ENCODE measurements at places on chromosomes 12 and 14.

GRCh38 chr14:48936362-48936761, 649.8 kb downstream of the RPS29 start:
- peak; percentile 74 for ATAC-seq

- peak; percentile 96 for ATAC-seq
Observed at GRCh38 chr12:49776413-49776812, 35.1 kb downstream of the TMBIM6 start.

DNA sequence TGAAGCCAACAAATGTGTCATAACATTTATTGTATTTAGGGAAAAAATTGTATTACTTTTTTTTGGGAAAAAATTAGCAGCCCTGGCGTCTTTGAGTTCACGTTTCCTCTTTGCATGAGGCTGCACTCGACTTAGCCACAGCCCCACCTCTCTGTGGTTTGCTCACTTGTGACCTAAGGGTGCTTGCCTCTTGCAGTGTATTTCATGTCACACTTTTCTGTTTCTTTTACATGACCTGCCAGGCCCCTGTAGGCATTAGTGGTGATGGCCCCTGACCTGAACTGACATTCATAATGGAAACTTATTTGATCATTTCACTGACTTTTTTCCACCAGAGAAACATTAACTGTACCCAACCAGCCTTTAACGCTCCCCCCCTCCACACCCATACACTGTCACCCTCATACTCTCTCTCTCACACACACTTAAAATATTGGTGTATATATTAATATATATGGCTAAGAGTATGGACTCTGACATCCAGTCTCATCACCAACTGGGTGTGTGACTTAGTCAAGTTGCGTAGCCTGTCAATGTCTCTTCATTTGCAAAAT, 122.9 kb downstream of the PRKCH start:
- no peak for ATAC-seq

DNA sequence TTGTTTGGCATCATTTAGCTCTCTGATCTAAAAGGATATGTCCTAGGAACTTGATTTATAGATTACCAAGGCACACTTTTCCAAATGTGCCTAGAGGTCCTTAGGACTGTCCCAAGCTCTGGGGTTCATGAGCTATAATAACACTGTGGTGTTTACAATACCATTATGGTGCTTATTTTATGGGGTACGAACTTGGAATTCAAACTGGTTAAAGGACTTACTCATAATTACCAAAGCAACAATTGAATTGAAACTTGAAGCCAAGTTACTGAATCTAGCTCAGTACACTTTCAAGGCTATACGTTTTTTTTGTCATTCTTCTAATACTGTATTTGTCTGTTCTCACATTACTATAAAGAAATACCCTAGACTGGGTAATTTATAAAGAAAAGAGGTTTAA, 9.6 kb upstream of the TEP1 start:
- no peak for ATAC-seq

DNA sequence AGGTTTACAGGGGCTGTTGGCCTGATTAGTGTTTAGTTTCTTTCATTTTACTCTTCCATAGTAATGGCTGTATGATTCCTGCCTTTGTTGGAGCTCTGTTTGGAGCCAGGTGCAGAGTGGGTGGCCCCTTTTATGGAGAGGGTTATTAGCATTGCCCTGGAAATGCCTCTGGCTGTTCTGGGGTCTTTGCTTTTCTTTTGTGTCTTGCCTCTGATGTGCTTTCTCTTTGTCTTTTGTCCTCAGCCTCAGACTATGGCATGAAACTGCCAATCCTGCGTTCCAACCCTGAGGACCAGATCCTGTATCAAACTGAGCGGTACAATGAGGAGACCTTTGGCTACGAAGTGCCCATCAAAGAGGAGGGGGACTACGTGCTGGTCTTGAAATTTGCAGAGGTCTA, 6.9 kb downstream of the MLEC start:
- no peak for ATAC-seq

- no peak for ATAC-seq
Observed at GRCh38 chr12:9731393-9731792, 1.5 kb downstream of the CLECL1 start.

DNA sequence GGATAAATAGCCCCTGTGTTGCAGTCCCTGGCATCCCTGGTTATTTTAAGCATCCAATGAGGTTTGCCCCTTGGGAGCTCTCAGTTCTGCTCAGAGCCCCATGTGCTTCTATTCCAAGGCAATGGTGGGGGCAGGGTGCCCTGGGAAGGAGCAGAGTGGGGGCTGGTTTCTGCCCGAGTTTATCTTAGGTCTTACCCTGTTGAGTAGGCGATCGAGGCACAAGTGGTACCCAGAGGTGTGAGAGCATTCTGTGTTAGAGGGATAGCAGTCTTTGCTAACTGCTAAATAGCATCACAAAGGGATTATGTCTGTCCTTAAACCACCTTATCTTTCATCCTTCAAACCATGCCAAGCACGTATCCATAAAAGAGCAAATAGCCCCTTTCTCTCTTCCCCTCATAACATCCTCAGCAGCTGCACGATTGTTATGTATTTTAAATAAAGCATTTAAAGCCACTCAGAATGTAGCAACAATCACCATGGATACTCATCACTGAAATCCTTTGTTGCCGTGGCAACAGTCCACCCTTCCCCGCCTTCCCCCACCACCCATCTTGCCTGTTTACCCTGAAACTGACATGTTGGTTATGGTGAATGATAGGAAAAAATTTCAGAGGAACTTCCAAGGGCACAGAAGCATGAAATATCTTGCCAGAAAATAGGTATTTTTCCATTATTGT, 139.3 kb downstream of the PTPN11 start:
- ATAC-seq, result no peak

- no peak for ATAC-seq
Observed at GRCh38 chr12:26863515-26863914, 30.5 kb upstream of the ITPR2 start.

GRCh38 chr14:28742171-28742846, 24.3 kb upstream of the FOXG1 start:
- ATAC-seq, result no peak

DNA sequence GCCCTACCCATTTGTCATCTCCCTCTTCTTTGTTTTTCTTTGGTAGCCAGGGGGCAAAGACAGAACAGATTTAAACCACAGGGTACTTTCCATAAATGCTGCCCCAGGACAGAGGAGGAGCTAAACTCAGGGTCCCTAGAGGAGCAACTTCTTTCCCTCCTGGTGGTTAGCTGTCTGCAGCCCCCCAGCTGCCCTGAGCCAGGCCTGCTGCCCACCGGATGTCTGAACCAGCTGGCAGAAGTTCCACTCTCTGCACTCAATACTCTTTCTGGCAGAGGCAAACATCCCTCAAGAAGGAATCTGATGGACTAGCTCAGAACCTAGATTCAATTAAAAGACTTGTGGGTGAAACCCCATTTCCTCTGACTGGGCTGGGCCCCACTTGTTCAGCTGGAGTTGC, 10.7 kb downstream of the VDR start:
- ATAC-seq, result no peak

GRCh38 chr14:53790731-53791500, 165.7 kb downstream of the BMP4 start:
- ATAC-seq, result no peak

- ATAC-seq, result no peak
Observed at GRCh38 chr14:91058042-91058581, 2.3 kb downstream of the RPS6KA5 start.

DNA sequence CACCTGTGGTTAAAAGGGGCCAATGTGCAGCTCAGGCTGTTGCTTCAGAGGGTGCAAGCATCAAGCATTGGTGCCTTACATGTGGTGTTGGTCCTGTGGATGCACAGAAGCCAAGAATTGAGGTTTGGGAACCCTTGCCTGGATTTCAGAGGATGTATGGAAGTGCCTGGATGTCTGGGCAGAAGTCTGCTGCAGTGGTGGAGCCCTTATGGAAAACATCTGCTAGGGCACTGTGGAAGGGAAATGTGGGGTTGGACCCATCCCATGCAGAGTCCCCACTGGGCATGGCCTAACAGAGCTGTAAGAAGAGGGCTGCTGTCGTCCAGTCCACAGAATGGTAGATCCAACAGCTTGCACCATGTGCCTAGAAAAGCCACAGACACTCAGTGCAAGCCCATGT, 36.6 kb downstream of the PCNX1 start:
- no peak for ATAC-seq

GRCh38 chr14:60722357-60723115, 1.6 kb downstream of the SIX4 start:
- ATAC-seq, result peak; percentile 68

DNA sequence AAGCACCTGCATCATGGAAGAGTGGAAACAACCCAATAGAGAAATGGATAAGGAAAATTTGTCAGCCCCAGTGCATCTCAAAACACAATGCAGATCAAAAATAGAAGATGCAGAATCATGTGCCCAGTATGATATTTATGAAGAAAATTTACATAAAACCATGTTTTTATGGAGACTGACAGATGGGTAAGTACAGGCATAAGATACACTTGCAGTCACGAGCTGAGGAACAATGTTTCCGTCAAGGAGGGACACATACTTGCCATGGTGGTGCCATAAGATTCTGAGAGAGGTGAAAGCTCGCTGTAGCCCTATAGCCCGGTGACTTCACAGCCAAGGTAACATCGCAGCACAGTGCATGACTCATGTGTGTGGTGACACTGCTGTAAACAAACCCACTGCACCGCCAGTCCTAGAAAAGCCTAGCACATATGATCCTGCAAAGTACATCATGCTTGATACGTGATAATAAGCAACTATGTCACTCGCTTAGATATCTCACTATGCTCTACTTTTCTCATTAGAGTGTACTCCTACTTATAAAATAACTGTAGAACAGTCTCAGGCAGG, 112.6 kb downstream of the RIMBP2 start:
- ATAC-seq, result no peak

DNA sequence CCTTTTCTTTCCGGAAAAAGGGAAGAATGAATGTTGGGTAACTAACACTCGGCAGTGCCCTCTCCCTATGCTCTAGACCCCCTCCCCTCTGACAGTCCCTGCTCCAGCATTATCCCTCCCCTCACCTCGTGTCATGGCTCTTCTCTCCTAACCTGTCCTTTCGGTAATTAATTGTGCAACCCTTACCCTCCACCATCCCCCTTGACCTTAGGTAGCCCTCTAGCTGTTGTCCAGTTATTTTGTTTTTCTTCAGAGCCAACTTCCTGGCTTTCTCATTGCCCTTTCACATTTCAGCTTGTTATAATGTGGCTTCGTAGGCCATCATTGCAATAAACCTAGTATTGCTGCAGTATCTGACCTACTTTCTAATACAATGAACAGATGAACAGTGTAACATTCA, 11.2 kb downstream of the ARG2 start:
- no peak for ATAC-seq

DNA sequence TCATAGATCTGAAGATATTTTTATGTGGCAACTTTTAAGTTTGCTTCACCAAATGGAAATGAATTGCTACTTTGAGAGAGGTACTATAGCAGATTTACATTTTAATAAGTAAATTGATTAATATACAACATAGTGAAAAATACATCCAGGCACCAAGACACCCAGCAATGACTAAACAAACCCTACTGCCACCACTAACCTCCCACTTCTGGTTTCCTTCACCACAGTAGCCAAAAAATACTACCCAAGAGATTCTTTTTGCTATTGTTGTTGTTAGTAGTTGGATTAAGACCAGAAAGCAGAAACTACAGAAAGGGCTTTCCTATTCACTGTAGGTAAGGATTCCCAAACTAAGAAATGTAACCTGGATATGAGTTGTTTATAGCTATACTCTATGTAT, 54.1 kb downstream of the COCH start:
- no peak for ATAC-seq

GRCh38 chr12:47737936-47738594, 12.8 kb upstream of the ENDOU start:
- no peak for ATAC-seq

DNA sequence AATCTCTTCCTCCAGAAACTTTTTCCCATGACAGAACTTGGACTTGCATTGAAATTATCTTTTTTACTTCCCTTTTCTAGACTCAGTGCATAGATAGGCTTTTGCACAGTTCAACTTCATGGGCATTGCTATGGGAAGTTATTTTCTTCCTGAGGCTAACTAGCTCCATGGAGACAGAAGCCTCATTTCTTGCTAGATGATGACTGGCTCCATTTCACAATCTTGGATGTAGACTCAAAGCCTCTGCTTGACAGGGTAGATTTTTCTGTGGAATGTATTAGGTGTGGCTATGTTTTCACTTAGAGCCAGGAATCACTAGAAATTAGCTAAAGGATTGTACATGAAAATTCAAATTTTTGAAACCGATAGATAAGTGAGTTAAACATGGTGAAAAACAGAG, 884.1 kb upstream of the MGAT4C start:
- ATAC-seq, result no peak

GRCh38 chr14:94660306-94660946, 48.2 kb downstream of the SERPINA3 start:
- no peak for ATAC-seq

- no peak for ATAC-seq
Observed at GRCh38 chr12:54019091-54019811, 9.0 kb upstream of the HOXC6 start.

- ATAC-seq, result no peak
Observed at GRCh38 chr14:86129426-86129825, 599.5 kb downstream of the FLRT2 start.

DNA sequence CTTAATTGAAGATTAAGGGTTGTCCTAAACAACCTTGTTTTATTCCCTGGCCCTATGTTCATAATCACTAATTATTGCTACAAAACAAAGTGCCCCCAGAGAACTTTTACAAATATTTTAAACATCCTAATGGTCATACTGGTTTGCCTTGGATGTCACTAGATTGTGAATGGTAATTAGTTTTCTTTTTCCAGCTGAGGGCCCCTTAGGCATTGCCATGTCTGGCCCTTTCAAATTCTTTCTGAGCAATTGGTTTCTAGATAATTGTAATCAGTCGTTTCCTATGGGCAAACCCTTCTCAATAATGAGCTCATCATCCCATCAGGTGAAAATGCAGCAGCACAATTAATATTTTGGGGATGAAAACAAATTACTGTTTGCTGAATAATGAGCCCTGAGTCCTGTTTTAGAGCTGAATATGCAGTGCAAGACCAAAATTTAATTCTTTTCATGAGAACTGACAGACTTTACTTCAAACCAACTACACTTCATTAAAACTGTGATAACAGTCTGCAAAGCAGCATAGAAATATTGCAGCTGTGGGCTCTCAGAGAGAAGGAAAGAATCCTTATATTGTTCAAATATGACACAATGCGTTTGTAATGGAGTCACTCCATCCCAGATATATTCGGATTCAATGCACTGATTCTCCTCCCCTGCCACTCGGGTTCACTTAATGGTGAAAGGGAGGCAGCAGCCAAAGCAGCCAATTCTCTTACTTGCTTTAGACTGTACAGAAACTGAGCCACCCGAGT, 67.7 kb upstream of the ARHGAP5 start:
- ATAC-seq, result no peak

DNA sequence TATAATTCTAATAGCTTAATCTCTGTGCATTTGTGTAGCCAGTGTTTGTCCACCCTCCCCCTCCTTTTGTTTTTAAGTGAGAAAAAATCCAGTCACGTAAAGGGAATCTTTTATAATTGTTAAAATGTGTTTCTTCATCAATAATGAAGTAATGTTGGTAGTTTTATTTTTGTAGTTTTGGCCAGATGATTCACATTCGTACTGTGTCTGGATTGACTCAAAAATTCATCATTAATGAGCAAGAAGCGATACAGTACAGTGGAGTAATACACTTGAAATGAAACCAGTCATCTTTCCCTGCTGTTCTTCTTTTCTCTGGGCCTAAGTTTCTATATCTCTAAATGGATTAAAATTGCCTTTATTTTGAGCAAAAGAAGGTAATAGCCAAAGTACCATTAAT, 86.5 kb downstream of the SRGAP1 start:
- ATAC-seq, result peak; percentile 94

- ATAC-seq, result no peak
Observed at GRCh38 chr14:91277546-91278382, 33.3 kb upstream of the GPR68 start.

GRCh38 chr14:103067231-103067954, 10.0 kb upstream of the CDC42BPB start:
- ATAC-seq, result no peak

All from SK-N-SH treated with all-trans-retinoic acid at 6 μM for 48 hours (cell line).